ENCODE measurements at places on chromosomes 1 and 21.

GRCh38 chr1:244815600-244816099 is 19.8 kb upstream of the COX20 start:
- DNase-seq = no peak

DNA sequence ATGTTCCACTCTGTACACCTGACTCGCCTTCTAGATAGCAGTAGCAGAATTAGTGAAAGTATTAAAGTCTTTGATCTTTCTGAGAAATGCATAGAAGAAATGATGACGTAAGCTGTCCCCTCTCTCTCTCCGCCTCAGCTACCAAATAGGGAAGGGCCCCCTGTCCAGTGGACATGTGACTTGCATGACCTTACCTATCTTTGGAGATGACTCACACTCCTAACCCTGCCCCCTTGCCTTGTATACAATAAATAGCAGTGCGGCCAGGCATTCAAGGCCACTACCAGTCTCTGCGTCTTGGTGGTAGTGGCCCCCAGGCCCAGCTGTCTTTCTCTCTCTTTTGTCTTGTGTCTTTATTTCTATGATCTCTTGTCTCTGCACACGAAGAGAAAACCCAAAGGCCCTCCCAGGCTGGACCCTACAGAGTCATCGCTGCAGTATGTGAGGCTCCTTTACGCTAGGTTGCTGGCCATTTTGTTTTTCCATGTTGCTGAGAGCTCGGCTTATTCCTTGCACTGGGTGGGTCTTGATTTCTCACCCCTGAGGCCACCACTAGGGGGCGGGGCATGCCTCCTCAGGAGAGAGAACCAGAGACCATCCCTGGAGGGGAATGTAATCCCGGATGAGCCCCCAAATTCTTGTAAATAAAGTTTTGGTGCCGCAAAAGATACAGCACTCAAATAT is 16.0 kb upstream of the ZBTB8B start:
- DNase-seq = no peak

DNA sequence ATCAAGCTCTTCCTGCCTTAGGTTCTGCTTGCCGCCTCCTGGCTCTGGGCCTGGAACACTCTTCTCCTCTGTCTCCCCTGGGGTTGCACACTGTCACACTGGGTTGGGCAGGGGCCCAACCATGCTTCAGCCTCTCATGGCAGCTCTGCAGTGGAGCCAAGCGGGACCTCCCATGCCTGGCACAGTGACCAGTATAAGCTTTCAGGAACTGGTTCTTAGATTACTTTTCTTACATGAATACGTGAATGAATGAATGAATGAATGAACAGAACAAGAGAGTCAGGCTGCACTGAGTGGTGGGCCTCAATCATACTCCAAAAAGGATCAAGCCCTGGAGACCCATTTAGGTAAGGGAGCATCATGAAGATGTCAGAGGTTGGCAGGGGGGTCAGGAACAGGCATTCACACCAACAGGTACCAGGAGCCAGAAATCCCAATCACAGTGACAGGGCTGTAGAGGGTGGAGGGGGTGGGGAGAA is 30.8 kb upstream of the TMEM125 start:
- peak; percentile 41 for DNase-seq

DNA sequence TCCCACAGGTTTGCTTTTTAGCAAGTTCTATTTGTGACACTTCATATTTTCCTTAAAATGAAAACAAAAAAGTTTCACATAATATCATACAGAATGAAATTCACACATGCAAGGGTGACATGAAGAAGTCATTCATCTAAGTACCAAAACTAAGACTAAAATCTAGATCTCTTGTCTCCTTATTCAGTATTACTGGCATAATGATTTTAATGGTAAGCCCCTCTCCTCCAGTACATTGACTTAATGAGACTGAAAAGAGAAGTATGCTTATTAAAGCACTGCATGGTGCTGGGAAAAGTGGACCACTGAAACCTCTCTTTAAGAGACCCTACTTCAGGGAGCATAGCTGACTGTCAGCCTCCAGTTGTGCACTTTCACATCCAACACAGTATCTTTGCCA is 99.5 kb downstream of the NEGR1 start:
- DNase-seq = no peak

- DNase-seq = no peak
These were observed 769 bp upstream of the ADAMTS4 start for GRCh38 chr1:161199506-161200139.

DNA sequence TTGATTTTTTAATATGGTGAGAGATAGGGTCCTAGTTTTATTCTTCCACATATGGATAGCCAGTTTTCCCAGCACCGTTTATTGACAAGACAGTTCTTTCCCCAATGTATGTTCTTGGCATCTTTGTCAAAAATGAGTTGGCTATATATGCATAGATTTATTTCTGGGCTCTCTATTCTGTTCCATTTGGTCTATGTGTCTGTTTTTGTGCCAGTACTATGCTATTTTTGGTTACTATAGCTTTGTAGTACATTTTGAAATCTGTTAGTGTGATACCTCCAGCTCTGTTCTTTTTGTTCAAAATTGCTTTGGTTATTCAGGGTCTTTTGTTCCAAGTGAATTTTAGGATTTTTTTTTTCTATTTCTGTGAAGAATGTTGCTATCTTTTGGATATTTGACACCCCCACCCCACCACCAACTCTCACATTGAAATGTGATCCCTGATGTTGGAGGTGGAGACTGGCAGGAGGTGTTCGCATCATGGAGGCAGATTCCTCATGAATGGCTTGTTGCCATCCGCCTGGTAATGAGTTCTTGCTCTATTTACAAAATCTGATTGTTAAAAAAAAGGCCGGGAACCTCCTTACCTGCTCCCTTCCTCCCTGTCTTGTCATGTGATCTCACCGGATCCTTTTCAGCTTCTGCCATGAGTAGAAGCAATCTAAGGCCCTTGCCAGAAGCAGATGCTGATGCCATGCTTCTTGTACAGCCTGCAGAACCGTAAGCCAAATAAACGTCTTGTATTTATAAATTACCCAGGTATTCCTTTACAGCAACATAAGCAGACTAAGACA is 54.8 kb upstream of the KRTAP19-8 start:
- DNase-seq = no peak

DNA sequence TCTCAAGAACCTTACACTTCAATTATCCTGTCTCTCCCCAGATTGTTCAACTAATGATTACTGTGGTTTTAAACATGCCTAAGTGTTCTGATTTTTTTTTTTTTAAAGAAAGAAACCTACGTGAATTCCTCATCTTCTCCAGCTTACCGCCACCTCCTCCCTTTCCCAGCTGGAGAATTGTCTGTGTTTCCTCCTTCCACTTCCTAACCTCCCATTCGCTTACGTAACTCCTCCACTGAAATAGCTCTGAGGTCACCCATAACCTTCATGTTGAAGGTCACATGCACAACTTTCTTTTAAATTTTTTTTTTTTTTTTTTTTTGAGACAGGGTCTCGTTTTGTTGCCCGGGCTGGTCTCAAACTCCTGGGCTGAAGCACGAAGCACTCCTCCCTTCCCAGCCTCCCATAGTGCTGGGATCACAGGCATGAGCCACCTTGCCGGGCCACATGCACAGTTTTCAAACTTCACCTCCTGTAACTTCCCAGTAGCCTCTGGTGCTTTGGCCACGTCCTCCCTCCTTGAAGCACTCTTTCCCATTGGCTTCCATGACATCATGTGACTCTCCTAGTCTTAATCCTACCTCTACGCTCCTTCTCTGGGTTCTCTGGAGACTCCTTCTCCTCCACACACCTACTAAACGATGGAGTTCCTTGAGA is 9.8 kb upstream of the CAPZB start:
- no peak for DNase-seq

DNA sequence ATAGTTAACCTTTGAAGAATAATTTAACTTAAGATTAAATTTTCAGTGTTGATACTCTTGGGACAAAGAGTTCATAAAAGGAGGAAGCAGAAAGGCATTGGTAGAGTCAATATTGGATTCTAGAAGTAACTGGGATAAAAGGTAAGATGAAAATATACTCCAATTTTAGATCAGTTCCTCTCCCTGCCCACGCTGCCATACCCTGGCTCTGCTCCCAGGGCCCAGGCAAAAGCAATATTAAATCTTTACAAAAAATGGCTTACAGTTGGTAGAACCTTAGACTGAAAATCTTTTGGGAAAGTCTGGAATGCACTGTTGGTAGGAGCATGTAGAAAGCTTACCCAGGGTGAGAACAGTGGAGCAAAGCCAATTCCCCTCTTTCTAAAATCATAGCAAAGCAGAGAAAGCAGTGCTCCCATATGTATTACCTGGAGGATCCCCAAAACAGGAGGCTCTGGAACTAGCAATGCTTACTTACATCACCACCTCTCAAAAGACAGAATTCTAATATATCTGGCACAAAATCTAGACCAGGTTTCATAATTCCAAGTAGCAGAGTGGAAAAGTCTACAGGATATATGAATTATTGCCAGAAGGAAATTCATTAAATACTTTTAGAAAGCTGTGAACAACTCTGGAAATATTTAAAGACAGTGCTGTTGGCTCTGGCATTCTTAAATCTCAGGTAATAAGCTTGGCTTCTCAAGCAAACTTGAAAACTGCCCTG is 24.5 kb downstream of the KIAA0319L start:
- no peak for DNase-seq

DNA sequence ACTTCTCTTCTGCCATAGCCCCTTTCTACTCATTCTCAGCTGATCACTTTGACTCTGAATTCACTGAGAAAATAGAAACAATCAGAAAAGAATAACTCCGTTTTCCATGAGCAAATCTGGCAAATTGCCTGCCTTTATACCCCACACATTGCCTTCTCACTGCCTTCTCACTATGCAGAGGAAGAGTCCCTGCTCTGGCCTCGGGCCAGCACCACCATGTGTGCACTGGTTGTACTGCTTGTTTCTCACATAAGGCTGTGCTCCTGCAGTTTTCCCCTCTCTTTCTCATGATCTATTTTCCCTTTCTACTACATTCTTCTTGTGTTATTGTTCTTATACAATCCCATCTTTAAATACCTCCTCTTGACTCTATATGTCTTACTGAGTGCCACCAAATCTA is 2.3 kb upstream of the HMGCS2 start:
- DNase-seq = no peak

DNA sequence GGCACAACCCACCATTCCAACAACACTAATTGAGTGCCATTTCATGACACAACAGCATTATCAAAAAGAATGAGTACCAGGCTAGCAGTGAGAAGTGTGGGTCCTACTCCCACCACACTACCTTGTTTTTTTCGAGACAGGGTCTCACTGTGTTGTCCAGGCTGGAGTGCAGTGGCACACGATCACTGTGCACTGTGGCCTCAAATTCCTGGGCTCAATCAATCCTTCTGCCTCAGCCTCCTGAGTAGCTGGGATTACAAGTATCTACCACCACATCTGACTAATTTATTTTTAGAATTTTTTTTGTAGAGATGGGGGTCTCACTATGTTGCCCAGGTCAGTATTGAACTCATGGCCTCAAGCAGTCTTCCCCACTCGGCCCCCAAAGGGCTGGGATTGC is 30.7 kb downstream of the CD247 start:
- no peak for DNase-seq

DNA sequence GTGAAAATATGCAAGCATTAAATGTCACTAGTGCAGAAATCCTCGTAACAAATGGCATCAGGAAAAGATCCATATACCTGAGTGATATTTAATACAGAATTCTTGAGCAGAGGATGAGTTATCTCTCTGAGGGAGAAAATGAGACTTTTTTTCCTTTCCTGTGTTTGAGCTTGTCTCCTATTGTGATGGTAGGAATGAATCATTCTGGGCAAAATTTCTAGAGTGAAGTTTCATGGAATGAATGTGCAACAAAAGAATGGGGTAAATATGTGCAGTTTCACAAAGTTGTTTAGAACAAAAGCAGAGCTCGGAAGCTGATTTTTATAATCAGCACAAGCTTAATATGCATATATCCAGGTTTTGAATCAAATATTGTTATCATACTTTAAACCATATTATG is 4.6 kb downstream of the CTPS1 start:
- DNase-seq = no peak

GRCh38 chr1:214698559-214698958 is 95.6 kb downstream of the CENPF start:
- DNase-seq = no peak

DNA sequence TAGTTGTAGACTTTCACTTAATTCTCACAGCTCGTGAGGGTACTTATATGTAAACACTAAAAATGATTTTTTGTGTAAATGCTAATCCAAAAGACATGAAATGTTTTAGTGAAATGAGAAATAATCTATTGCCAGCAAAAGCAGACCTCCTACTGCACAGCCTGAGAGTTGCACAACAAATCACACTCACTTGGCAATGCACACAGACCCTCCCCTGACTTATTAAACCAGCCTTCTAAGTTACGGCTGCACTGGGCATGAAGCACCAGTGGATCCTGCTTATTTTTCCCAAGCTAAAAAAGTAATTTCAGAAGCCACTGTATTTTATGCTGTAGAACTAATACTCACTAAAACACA is 10.3 kb downstream of the ERRFI1 start:
- DNase-seq = no peak

GRCh38 chr1:21590934-21591333 is 78.2 kb downstream of the RAP1GAP start:
- no peak for DNase-seq

- no peak for DNase-seq
These were observed 291.9 kb upstream of the AJAP1 start for GRCh38 chr1:4362314-4363044.

DNA sequence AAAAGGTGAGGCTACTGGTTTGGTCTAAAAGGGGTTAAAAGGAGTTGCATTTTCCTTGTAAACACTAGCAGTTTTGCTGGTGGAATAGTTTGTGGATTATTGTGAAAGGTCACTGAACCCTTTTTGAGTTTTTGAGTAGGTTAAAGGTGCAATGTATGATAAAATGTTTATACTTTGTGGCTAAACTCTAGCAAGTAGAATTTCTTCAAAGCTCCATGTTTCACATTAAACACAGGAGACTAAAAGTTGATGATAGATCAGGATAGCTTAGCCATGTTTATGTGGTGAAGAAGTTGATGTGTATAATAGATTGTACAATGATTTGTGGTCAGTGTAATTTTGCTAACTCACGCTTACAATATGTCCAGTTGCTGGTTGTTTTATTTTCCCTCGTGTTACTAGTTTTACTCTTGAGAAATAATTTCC is 13.1 kb downstream of the ZNF326 start:
- no peak for DNase-seq

DNA sequence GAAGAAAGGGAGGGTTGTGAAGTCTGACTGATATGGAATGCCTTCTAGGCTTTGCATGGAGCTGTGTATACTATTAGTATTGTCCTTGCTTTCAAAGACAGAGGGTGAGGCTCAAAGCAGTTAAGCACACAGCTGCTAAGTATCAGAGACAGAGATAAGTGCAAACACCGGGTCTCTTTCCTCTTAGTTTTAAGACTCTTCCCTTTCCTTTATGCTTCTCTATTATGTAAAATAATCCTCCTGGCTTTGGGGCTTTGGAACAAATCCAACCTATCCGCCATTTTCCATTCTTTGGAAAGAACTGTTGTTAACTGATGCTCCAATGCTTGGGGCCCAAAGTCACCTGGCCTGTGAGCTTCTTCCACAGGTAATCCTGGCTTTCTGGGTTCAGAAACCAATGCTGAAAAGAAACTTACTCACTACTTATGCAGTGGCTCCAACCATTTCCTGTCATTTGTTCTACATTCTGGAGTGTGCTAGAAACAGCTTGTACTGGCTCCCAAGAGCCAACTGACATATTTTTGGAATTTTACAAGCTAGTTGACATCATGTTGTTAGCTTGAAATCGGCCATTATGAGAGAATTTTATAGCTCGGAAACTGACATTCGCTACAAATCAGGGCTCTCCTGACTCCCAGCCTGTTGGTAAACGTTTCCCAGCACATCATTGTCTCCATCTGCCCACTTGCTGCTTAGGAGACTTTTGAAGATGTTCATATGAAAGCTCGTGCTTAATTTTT is 67.5 kb downstream of the DNTTIP2 start:
- peak; percentile 37 for DNase-seq

- DNase-seq = no peak
These were observed 241.0 kb downstream of the RHOU start for GRCh38 chr1:228976316-228976715.

Data from ascending aorta (tissue), 2 donors.